ENCODE measurements at places on chromosomes 16 and 17. TPM values are rescaled to one million over a fixed set of nuclear protein-coding genes. Genes with fewer than 3 reads are reported as not detected.
A peak's percentile ranks its signal among the peaks of the same experiment; 100 is the strongest.

GRCh38 chr17:78992542-78993212, 13.0 kb upstream of the LGALS3BP start:
- no peak overlapping the region for H3K27ac ChIP-seq
- no peak overlapping the region for H3K4me3 ChIP-seq
- H3K4me1 ChIP-seq = no peaks in the 10 kb centered on the region
- H3K36me3 ChIP-seq = peaks cover 19% of the 10 kb centered on the region

DNA sequence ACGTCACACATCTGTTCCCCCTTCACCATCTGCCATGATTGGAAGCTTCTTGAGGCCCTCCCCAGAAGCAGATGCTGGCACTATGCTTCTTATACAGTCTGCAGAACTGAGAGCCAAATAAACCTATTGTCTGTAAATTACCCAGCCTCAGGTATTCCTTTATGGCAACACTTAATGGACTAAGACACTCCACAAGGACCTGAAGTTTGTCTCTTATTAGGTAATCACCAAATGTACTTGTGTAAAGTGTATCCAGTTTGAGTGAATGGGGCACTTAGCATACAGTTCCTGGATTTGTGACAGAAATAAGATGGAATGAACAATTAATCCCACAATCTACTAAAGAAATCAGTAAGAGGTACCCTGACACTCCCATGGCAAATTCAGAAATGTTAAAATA, 105.3 kb downstream of the SLC39A11 start:
- no peak overlapping the region for H3K27ac ChIP-seq
- H3K4me3 ChIP-seq = no peak overlapping the region
- no peaks in the 10 kb centered on the region for H3K36me3 ChIP-seq
- H3K4me1 ChIP-seq = peaks cover 5% of the 10 kb centered on the region

The CACNG1 gene
- total RNA-seq = not detected

- H3K27me3 ChIP-seq = no peaks in the 10 kb centered on the region
- H3K4me3 ChIP-seq = no peak overlapping the region
- peaks cover 21% of the 10 kb centered on the region for H3K4me1 ChIP-seq
- H3K27ac ChIP-seq = no peak overlapping the region
- no peaks in the 10 kb centered on the region for H3K36me3 ChIP-seq
- no peak for DNase-seq
These were observed 40.2 kb upstream of the PLCG2 start for GRCh38 chr16:81738783-81739496.

The TNK1 gene
- 5.5 TPM for total RNA-seq

GRCh38 chr16:11396241-11397048, 51.2 kb downstream of the RMI2 start:
- H3K36me3 ChIP-seq = no peaks in the 10 kb centered on the region
- no peak overlapping the region for H3K4me3 ChIP-seq
- peak; percentile 73 for DNase-seq
- no peak overlapping the region for H3K27ac ChIP-seq
- no peaks in the 10 kb centered on the region for H3K4me1 ChIP-seq

DNA sequence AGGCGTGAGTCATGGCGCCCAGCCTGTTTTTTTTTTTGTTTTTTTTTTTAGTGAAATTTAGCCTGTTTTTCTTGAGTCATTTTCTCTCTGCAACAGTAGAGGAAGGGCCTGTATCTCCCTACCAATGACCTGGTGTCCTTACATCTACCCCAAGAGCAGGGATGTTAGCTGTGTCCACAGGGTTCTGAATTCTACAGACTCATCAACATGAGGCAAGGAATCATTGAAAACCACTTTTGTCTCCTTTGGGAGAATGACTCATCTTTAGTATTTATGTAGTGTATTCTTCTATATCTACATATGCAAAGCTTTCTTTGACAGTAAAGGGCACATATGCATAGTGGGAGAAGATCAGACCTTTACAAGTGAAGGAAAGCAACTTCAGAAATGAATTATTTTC, 105.3 kb downstream of the SPECC1 start:
- H3K36me3 ChIP-seq = no peaks in the 10 kb centered on the region
- H3K27ac ChIP-seq = no peak overlapping the region
- no peaks in the 10 kb centered on the region for H3K4me1 ChIP-seq
- H3K27me3 ChIP-seq = no peaks in the 10 kb centered on the region

GRCh38 chr17:62090868-62091267, 25.8 kb upstream of the MED13 start:
- no peak overlapping the region for H3K27ac ChIP-seq
- H3K4me1 ChIP-seq = peaks cover 23% of the 10 kb centered on the region
- H3K36me3 ChIP-seq = no peaks in the 10 kb centered on the region
- no peak overlapping the region for H3K4me3 ChIP-seq
- H3K27me3 ChIP-seq = no peaks in the 10 kb centered on the region

DNA sequence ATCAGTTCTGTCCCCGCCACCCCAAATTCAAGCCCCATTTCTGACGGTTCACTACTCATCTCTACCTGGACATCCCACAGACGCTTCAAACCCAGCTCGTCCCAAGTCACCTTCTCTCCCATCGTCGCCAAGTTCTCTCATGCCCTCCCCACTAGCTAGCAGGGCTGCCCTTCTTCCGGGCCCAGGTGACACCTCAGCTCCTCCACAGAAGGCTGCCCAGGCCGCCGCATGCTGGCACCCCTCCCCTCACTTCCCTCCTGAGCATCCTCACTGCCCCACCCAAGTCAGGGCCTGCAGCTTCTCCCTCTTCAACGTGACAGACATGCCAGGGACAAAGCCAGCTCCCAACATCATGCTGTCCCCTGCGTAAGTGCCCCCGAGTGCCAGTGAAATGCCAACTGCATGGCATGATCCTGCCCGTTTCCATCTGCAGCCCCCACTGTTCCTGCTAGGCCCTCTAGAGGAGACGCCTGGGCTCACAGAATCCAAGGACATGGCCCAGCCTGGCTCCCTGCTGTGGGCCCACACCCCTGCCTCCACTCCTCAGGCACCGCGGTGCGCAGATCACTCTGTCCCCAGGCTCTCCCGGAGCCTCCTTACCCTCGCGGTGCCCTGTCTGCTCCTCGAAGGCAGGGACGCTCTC, 5.9 kb downstream of the CYB561 start:
- DNase-seq = no peak
- peaks cover 26% of the 10 kb centered on the region for H3K4me1 ChIP-seq
- H3K4me3 ChIP-seq = peak overlapping the region; percentile 36

The ZFPM1 gene
- total RNA-seq = 12.2 TPM

The REXO5 gene
- 23.8 TPM for total RNA-seq

GRCh38 chr16:67528870-67529581, 397 bp downstream of the RIPOR1 start:
- peaks cover 19% of the 10 kb centered on the region for H3K4me1 ChIP-seq
- H3K27me3 ChIP-seq = peaks cover 28% of the 10 kb centered on the region
- no peak overlapping the region for H3K27ac ChIP-seq
- peak overlapping the region; percentile 84 for H3K4me3 ChIP-seq

GRCh38 chr16:77790009-77790372, 1.6 kb downstream of the VAT1L start:
- H3K4me1 ChIP-seq = peaks cover 6% of the 10 kb centered on the region
- H3K27me3 ChIP-seq = peaks cover 67% of the 10 kb centered on the region
- peaks cover 2% of the 10 kb centered on the region for H3K36me3 ChIP-seq
- no peak overlapping the region for H3K4me3 ChIP-seq
- DNase-seq = no peak

GRCh38 chr17:80071116-80071841, 30.1 kb upstream of the GAA start:
- no peak overlapping the region for H3K4me3 ChIP-seq
- no peaks in the 10 kb centered on the region for H3K27me3 ChIP-seq
- H3K4me1 ChIP-seq = no peaks in the 10 kb centered on the region
- no peak for DNase-seq

Measured in activated T-cell treated with anti-CD3 and anti-CD28 coated beads, Interleukin-2, amount 50 U/mL, for 72 hours (primary cell).